ENCODE measurements at places on chromosomes 5 and 9.
A peak's percentile ranks its signal among the peaks of the same experiment; 100 is the strongest.

GRCh38 chr5:147635882-147636728 is 126.2 kb upstream of the DPYSL3 start:
- DNase-seq, result no peak

- DNase-seq, result no peak
These were observed 97.2 kb upstream of the NREP start for GRCh38 chr5:111854186-111854585.

DNA sequence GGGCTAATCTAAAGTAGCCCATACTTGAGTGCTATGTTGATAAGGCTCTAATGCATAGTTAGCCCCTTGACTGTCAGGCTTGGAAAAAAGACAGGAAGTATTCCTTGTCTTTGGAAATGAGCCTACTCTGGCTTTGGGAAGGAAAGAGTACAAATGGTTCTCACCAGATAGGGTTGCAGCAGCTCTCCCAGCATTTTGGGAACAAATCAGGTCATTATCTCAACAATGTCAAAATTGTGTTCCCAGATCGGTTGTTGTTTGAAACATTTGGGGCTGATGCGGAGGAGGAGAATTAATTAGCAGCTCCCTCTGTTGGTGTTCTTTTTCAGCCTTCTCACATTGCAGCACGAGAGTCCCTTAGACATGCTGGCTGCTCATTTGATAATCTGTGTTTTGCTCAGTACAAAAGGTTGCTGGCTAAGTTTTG is 294.7 kb upstream of the DMRT1 start:
- no peak for DNase-seq

DNA sequence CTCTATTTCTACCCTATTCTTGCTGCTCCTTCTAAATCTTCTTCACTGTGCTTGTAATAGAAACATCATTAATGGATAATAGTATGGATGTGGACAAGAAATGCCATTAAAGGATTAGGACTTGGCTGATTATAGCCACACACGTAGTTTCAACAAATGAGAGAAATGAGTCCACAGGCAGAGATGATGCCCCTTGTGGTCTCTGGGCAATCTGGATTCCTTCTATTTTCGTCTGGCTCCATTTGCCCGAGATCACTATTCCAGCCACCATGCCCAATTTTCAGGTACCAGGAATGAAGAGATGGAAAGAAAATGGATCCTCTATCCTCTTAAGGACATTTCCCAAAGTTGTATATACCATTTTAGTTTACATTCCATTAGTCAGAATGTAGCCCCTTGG is 13.2 kb downstream of the VLDLR start:
- DNase-seq, result no peak

- DNase-seq, result no peak
These were observed 44.1 kb downstream of the C5orf15 start for GRCh38 chr5:133924221-133924920.

DNA sequence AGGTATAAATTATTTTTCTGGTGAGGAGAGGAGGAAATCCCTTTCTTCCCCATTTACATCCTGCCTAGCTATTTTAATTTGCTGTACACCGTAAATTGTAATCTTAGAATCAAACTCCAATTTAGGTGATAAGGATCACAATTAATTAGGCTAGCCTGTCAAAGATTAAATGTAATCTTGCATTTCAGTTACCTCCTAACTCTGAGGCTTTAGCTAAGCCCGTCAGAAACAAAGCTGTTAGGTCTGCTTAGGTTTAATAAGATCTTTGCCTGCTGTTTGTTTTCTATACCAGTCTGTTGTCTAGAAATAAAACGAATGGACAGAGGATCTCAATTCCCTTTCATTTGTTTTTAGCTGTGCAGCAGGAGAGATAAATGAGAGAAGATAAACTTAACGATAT is 51.5 kb downstream of the PIK3R1 start:
- DNase-seq, result no peak

DNA sequence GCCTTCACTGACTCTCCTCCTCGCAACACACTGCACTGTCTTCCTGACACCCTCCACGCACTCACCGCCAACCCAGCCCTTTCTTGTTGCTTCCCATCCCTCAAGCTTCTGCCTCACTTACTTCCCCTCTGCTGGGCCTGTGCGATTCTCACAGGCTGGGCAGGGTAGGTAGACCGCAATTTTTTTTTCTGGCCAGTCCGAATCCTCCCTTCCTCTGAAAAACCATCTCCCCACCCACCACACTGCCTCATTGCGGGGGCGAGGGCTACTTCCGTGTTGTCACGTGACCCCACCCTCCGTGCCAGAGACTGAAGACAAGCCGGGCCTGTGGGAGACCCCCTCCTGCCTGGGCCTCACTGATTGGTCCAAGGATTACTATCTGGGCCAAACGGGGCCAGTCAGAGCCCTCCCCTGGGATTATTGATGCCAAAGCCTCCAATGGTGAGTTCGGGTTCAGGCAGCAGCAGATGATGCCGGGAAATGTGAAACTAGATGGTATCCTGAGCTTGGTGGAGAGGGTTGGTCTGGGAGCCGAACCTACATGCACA is 73.1 kb downstream of the STK10 start:
- DNase-seq, result no peak

GRCh38 chr9:121944711-121945191 is 148.4 kb downstream of the TTLL11 start:
- no peak for DNase-seq

DNA sequence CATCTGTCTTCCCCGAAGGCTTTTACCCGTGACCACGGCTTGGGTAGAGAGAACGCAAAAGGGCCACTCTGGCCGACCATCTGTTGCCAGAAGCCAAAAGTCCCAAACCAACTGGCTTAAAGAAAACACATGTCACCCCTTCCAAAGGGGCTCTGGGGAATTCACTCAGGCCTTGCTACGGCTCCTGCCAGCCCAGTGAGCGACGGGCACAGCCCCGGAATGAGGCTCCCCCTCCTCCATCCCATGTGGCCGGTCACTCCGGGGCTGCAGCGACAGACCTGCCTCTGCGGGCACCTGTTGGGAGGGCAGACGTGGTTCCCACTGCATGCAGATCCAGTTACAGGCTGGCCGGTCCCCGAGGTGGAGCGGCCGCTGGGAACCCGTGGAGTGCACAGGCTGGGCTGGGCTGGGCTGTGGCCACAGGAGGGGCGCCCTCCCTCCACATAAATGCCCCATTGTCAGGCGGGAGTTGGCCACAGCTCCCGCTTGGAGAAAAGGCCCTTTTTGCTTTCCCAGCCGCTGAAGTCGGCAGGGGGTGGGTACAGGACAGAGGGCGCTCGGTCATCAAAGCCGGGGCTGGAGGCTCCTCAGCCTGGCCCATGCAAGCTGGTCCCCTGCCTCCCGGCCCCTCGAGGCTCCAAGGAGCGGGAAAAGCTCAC is 19.9 kb downstream of the NOTCH1 start:
- DNase-seq, result no peak

- DNase-seq, result no peak
These were observed 200.0 kb upstream of the ATP10B start for GRCh38 chr5:161051920-161052500.

DNA sequence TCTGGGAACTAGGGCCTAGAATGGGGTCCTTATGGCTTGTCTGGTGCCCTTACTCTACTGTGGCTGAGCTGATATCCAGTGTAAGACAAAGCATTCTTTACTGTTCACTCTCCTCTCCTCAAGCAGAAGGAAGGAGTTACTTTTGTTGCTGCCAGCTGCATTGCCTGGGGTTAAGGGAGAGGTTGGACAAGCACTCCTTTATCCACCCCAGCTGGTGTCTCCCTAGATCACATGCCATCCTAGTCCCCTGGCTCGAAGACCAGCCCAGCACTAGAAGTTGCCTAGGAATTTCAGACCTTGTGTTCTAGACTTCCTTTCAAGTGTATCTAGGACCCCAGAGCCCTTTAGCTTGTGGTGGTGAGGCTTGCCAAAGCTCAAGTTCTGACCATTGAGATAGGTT is 1051.5 kb upstream of the C9orf72 start:
- no peak for DNase-seq

GRCh38 chr5:4447657-4448056 is 692.5 kb upstream of the ADAMTS16 start:
- DNase-seq, result no peak

GRCh38 chr5:164941132-164941531 is 1435.7 kb downstream of the MAT2B start:
- DNase-seq, result no peak

DNA sequence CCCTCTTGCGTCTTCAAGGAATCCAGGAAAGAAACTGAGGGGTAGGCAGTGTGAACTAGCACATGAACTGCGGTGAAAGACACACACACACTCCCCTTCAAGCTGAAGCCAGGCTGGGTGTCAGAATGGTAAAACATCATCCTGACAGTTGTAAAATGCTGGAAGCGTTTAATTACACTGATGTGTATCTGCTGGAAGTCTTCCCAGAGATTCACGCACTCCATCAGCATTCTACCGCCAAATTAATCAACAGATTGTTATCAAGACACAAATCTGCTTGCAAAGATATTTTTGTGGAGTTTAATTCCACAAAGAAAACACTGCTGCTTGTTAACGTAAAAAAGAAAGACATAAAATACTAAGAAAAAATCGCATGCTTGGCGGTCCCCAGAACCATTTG is 241.0 kb upstream of the NFIL3 start:
- DNase-seq, result no peak

DNA sequence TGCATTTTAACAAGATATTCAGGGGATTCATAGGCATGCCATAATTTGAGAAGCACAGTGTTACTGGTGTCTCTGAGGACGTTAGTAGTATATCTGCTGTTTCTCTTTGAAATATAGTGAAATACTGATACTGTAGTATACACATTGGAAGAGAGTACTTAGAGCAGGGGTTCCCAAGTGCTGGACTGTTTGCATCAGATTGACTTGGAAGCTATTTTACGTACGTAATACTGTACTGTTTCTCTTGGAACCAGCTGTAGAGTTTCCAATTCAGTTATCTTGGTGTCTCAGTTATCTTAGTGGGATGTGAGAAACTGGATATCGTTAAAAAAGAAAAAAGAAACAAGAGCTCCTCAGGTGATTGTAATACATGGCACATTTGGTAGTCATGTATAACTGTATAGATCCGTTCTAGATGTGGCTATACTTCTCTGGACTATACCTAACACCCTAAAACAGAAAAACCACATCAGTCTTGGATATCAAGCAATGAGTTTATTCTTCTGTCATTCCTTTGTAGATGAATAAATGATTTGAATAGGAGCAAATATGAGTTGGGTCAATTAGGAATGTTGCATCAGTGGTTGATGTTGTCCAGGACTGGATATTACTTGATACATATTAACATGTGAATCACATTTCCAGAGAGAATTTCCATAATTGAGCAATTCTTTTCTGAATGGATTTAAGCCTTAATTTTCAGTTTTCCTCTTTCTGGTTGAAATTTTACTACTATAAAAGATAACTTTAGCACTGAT is 33.4 kb downstream of the PRRC1 start:
- no peak for DNase-seq

GRCh38 chr9:97373331-97373730 is 38.6 kb upstream of the TDRD7 start:
- no peak for DNase-seq

DNA sequence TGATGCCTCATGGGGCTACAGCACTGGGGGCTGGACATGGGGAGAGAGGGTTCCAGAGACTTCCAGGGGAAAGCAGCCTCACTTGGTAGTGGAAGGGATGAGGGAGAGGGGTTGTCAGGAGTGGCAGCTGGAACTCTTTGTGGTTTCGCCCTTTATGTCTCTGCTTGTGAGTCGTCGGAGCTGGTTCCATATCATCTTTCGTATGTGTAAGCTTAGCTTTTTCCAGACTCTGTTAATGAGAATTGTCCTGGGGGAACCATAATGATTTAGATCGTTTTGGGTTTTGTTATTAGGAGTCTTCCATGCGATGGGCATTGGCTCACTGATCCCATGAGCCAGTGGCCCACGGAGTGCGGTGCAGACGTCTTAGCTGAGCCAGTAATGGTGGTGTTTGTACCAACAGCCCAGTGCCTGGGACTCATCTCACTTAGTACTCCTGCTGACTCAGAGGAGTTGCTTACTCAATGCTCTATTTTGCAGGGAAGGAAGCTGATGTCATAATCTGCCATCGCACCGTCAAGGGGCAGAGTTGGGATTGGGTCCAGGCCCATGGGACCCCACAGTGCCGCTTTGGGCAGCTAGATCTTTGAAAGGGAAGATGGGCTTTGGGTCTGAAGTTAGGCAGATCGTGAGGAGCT is 48.5 kb downstream of the NEK6 start:
- no peak for DNase-seq

- no peak for DNase-seq
These were observed 30.2 kb upstream of the KCNIP1 start for GRCh38 chr5:170473642-170474041.

GRCh38 chr5:79843450-79844388 is 147.3 kb downstream of the MTX3 start:
- DNase-seq, result no peak

GRCh38 chr5:33748754-33749153 is 143.0 kb downstream of the ADAMTS12 start:
- DNase-seq, result no peak

DNA sequence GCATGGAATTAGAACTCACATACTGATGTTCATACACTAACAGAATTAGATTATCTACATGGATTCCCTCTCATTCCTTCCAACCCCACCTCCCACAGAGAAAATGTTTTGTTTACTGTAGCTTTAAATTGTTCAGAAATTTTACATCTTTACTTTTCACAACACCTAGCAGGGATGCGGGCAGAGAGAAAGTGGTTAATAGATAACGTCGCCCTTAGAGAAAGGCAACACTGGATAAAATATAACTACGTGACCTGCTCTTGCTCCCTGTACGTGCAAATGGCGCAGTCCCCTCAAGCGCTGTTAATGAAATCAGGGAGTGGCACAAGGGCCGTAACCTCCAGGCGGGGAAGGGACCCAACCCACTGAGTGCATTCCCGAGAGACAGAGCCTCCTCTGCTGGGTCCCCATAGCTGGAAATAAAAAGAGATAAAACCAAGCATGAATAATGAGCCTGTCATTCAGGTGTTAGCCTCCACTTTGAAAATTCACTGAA is 125.3 kb upstream of the DAPK1 start:
- DNase-seq, result no peak

DNA sequence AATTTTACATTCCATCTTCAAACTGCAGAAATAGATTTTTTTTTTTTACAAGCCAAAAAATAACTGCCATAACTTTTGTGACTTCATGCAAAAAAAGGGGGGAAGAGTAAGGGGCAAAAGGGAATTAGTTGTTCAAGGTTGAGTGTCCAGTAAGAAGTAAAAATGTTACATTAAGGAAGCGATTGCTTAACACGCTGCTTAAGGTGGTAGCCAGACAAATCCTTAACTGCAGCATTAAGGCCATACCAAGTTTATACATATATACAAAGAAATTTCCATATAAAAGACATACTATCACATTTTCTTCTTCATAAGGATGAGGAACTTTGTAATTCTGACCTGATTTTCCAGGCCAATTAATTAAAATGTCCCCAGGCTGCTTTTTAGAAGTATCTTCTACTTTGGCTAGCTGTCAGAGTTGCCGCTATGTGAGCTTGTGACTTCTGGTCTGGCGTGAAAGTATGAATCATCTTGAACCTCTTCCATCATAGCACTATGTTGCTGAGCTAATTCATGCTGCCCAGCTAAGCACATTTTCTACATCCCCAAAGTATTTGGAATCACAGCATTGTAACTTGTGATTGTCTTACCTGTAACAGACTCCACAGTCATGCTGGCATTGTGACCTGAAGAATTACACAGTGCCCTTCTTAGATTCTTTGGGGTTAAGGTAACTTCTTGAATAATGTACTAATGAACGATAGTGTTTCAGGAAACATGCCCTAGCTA is 40.0 kb downstream of the G3BP1 start:
- DNase-seq, result no peak

- DNase-seq, result no peak
These were observed 271.2 kb downstream of the SLIT3 start for GRCh38 chr5:169029661-169030274.

GRCh38 chr5:88680253-88681132 is 202.5 kb downstream of the MEF2C start:
- DNase-seq, result no peak

GRCh38 chr5:118891252-118891651 is 97.1 kb downstream of the DTWD2 start:
- DNase-seq, result peak; percentile 2
